ENCODE measurements at places on chromosomes 3 and 15. TPM values are rescaled to one million over a fixed set of nuclear protein-coding genes. Genes with fewer than 3 reads are reported as not detected.

DNA sequence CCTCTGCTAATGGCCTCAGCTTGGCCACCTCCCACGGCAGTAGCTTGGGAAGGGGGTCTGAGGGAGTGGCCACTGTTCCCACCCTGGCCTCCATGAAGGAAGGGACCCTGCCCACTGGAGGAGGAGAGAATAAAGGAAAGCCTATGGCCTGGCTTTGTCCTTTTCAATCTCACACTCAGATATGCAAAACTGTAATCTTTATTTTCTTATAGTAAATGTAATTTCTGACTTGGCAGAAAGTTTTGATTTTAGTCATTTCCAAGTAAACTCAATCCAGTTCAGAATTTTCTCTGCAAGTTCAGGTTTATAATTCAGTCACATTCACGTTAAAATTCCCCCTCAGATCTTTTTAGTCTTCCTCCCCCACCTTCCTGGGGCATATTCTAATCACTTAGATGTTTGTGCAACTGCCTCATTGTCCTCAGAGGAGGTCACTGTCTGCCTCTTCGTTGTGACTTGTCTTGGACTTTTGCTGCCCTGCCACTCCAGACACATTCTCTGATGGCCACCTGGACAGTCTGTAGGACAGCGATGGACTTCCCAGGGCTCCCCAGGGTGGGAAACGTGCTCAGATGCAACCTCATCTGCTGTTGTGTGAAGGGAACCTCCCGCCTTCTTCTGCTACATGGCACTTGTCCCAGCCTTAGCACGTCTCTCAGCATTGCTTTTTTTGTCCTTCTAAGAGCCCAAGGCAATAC, 222.8 kb upstream of the TBL1XR1 start:
- DNase-seq, result no peak

- DNase-seq, result no peak
These were observed 177.8 kb downstream of the ADAMTS17 start for GRCh38 chr15:100163961-100164360.

DNA sequence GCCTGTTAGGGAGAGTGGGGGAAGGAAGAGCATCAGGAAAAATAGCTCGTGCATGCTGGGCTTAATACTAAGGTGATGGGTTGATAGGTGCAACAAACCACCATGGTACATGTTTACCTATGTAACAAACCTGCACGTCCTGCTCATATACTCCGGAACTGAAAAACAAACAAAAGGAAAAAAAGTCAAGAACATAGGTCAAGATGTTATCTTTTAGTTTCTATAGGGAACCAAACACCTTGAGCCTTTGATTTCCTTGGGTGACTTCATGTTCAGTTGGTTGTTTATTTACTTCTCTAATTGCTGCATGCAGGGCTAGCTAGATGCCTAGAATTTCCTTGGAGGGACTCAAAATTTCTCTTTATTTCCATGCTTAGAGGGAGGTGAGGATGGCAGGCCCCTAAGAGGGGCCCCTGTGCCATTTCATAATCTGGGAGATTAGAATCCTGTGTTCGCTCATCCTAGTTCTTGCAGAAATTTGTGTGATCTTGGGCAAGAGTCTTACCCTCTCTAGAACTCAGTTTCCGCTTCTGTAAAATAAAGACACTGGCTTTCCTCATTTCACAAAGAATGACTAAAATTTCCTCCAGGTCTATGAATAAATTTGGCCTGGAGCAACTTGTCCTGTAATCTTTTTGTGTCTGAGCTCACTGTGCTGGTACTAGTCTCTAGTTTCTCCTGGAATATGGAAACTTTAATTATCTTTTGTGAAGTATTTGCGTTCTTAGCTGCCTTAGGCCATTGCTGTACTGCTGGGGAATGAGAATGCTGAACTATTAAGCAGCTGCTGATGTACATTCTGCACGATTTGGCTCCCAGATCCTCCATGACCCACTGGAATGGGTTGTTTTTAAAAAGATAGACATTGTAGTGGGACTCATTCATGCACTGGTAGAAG, 457.5 kb downstream of the EDEM1 start:
- DNase-seq, result no peak

The GOLGA8R gene
- 8.7 TPM for total RNA-seq

The PLSCR2 gene
- not detected for total RNA-seq

The FBXW12 gene
- total RNA-seq, result 0.55 TPM
